ENCODE measurements at places on chromosomes 4 and X.

DNA sequence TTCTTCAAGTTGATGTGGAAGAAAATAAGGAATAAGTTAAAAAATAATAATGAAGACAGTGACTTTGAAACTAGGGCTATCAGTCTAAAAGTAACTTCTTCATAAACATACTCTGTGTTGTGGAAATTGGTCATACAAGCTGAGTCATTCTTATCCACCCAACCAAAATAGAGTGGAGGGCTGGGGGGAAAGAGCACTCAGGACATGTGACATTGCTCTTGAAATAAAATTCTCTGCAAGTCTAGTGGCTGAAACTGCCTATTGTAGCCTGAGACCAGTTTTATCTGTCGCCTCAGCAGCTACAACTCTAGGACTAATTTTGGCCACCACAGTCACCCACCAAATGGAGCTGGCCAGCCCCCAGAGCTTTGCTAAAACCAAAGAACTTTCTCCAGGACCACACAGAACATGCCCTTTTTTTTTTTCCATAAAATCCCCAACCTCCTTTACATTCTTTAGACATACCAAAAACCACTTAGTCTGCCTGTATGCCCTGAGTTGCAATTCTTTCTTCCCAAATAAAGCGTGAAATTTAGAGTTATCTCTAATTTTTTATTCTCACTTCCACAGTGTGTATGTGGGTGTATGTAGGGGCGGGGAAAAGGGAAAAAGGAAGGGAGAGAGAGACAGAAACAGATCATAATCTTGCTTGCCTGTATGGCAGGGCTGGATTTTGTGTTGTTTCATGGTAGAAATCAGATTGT lies 23.0 kb upstream of the SLC25A4 start:
- peak; percentile 30 for DNase-seq

DNA sequence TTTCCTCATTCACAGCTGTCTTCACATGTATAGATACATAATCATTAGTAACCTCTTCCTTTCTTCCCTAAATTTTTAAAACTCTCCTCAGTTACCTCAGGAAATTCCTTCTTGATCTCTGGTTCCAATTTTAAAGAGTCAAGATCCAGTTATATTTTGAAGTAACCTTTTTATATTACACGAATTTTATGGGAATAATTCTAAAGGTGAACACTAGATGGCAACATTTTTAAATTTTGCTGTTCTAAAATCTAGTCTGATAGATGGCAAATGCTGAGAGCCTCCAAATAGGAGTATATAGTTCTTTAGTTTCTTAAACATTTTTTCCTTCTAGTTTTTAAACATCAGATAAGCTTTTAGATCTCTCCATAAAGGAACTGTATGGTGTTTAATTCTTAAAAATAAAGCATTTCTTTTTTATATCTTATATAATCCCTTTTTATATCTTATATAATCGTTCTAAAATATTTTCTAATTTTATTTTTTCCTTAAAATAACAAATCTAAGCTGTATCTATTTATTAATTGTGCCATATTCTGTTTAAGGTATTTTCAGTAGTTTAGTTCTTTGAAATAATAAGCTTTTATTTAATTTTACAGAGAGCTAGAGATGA lies 37.9 kb upstream of the PAPSS1 start:
- DNase-seq, result peak; percentile 23

DNA sequence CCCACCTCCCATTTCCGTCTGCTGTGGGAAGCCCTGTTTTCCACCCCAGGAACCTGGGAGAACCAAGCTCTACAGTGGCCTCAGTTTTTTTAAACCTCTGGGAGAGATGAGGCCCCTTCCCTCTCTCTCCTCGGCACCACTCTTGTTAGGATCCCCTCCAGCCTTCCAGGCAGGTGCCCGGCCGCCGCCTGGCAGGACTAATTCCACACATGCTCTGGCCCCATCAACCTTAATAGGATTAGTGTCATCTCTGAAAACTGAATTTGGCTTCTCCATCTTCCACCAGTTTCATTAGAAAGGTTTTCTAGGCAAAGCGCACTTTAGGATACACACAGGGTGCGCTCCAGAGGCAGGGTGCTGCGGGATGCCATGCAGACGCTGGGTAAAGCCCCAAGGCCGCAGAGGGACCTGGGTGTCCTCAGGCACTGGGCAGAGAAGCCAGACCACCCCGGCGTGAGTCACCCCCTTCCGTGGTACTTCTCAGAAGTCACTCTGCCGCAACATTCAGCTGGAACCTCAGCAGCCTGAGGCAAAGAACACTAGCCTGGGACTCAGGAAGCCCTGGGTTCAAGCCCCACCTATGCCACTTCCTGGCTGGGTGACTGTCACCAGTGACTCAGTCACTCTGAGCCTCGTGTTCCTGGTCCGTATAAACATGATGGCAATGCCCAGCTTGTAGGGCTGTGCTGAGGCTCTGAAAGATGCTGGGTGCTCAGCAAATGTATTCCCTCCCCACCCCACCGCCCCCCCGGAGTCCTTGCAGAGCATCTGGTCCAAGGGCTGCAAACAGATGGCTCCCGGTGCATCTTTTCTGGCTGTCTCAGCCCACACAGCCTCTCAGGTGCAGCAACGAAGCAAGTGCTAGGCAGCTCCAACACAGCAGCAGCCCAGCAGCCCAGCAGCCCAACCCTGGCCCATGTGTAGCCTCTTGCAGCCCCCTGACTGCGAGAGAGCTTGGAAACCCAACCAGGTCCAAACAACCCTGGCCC lies 29.1 kb downstream of the PPP2R2C start:
- no peak for DNase-seq

DNA sequence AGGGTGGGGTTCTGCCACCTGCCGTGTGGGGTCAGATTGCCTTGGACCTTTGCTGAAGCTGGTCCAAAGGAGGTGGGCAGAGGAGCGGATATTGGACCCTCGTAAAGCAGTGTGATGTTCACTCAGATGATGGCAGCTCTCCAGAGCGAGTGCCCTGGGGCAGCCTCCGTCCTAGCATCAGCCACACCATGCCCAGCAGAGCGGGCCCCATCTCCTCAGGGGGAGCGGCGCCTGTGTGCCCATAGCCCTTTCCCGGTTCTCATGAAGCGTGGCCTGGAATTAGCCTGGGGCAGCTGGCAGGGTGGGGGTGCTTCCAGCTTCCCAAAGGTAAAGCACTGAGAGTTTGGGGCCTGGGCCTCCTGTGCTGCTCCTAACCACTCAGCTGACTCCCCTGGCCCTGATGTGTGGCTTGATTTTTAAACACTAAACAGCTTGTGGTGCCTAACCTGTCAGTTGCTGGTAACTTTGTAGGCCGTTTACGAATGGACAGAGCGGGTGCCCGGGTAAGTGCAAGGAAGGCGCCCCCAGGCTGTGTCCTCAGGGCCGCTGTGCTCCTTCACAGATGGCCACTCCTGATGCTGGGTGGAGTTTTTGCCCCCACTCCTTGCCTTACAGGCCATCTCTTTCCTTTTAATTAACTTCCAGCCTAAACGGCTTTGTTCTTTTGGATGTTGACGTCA lies 36.0 kb downstream of the NOP14 start:
- no peak for DNase-seq

- DNase-seq, result no peak
These were observed 37.8 kb downstream of the SH3KBP1 start for GRCh38 chrX:19849464-19850080.

DNA sequence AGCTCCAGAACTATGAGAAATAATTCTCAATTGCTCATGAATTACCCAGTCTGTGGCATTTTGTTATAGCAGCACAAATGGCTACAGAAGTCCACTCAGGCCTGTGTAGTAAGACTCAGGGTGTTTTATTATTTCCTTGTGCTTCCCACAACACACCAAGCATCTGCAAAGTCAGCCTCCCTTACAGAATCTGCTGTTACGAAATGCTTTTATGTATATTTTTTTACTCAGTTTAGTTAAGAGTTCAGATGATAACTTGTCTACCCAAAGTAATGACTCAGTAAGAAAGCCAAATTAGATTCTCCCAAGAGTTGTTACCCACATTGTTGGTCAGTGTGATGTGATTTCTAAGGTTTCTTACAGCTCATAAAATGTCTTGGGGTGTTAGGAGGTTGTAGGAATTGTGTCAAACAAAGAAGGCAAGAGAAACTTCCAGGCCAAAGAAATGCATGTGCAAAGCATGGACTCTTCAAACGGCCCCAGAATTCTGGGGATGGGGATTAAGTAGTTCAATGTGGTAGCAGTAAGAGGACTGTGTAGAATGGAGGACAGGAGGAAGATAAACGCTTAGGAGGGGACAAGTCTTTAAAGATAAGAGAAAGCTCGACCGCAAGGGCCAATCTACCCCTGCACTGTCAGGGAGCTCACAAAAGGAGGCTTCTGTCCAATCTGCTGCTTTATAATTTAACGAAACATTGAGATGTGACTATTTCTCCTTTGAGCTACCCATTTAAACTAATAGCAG lies 35.4 kb upstream of the TMEM184C start:
- DNase-seq, result peak; percentile 17

- no peak for DNase-seq
These were observed 13.1 kb downstream of the NEUROG2 start for GRCh38 chr4:112502871-112503270.

All from K562 (cell line).